ENCODE measurements at places on chromosomes 16 and 17. TPM values are rescaled to one million over a fixed set of nuclear protein-coding genes. Genes with fewer than 3 reads are reported as not detected.
A peak's percentile ranks its signal among the peaks of the same experiment; 100 is the strongest.

DNA sequence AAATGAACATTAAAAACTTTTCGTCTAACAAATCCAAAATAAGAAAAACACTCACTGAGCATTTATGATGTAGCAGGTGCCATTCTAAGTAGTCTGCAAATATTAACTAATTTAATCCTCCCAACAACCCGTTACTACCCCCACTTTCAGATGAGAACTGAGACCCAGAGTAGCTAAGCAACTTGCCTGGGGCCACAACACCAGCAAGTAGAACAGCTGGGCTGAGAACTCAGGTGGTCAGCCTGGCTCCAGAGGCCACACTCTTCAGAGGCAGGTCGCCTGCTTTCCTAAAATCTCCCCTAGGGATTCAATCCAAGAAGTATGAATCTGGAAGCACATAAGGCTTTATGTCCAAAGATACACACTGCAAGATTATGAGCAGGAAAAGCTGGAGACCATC lies 6.2 kb downstream of the MBTPS1 start:
- DNase-seq: no peak

- DNase-seq: no peak
Measured at GRCh38 chr17:4605826-4606225, 21.5 kb downstream of the SMTNL2 start.

KRTAP1-1 gene
- not detected for total RNA-seq

GRCh38 chr17:50672831-50673551 lies 34.7 kb downstream of the ANKRD40 start:
- no peak for DNase-seq

DNA sequence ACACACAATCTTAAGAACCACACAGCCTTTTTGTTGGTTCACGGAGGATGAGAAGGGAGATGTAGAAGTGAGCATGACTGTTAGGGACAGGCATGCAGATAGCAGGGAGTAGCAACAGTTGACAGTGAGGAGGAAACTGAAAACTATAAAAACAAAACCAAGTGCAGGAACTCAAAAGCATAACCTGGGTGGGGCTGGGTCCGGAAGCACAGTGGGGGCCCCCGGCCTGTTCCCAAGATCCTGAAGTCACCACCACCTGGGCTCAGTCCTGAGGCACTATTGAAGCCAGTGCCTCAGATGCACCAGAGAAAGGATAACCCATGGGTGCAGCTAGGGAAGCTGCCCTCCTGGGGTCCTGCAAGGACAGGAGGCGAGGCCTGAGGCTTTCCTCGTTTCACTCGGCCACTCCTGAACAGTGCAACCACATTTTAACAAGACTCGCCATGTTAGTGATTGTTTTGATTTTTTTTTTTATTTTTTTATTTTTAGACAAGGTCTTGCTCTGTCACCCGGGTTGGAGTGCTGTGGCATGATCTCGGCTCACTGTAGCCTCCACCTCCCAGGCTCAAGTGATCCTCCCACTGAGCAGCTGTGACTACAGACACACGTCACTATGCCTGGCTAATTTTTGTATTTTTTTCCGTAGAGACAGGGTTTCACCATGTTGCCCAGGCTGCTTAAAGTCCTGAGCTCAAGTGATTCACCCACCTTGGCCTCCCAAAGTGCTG lies 27.7 kb upstream of the CBX4 start:
- no peak for DNase-seq

DNA sequence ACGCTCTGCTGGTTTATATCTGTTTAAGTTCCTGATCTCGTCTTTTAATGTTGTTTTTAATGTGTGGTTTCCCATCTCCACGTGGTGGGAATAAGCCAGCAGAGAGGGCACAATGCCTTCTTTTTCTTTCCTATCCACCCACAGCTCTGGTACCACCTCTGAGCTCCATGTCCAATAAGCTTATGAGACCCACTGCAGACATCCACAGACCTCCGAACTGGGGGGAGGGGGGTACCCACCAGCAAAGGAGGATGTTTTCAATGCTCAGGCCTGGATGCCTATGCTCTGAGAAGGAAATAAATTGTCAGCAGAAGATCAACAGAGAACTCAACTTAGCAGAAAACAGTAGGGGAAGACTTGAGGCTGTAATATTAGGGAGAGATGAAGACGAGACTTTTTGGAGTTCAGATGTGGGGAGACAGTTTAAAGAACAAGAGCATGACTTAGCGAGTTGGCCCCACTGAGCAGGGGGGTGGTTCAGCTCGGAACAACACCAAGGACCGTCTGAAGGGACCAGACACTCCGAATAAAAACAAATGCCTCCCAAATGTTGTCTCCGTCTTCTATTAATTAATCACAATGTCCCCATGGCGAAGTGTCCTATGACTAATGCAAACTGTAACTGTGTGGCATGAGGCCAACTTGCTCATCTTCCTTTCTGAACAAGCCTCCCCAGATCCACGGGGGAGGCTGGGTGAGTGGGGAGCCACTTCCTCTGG lies 62.7 kb downstream of the GAS7 start:
- DNase-seq: no peak

DNA sequence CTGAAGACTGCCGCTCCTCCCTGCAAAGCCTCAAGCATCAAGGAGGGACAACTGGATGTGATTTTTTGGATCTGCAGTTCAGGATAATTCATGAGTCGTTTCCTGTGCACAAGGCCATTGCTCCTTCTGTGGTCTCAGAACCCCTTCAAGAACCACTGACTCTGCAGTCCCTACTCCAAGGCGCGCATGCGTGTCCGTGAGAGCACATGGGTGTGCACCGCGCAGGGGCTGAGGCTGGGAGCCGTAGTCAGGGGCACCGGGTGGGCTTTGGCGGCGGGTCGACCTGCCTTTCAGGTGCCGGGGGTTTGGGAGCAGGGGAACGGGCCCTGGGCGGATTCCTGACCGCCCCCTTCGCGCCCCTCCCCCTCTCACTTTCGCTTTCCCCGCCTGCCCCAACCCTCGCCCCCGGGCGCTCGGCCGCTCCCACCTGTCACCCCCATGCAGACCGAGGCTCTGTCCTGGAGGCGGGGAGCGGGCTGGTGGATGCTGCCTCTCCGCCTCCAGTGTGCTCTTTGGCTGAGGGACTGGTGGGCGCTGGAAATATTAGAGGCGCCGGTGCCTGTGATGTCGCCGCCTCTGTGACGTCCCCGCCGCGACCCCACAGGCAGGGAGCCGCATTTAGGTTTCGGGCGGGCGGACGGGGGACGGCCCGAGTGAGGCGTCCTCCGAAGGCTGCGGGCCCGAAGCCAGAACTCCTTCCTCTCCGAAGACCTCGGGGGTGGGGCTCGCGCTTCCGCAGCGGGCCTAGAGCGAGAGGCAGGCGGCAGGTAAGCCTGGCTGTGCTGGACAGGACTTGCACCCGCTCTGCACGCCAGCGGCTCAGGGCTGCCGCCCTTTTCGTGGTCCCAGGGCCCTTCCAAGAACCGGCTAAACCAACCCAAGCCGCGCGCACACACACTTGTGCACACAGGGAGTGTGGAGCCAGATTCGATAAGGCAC lies at the start of gene SPATA32:
SPATA32 (minus strand) TSS at position 518 of the 939 bp plus-strand sequence; CDS start at position 440, 78 bp downstream.
- no peak for DNase-seq

GRCh38 chr17:12928736-12929135 lies 89.1 kb downstream of the ELAC2 start:
- no peak for DNase-seq

SLFN12 gene
- 59.4 TPM for total RNA-seq

GRCh38 chr16:6725634-6726331 lies 606.9 kb upstream of the RBFOX1 start:
- no peak for DNase-seq

SCRN2 gene
- total RNA-seq: 18.1 TPM

GRIN2A gene
- total RNA-seq: not detected

DNA sequence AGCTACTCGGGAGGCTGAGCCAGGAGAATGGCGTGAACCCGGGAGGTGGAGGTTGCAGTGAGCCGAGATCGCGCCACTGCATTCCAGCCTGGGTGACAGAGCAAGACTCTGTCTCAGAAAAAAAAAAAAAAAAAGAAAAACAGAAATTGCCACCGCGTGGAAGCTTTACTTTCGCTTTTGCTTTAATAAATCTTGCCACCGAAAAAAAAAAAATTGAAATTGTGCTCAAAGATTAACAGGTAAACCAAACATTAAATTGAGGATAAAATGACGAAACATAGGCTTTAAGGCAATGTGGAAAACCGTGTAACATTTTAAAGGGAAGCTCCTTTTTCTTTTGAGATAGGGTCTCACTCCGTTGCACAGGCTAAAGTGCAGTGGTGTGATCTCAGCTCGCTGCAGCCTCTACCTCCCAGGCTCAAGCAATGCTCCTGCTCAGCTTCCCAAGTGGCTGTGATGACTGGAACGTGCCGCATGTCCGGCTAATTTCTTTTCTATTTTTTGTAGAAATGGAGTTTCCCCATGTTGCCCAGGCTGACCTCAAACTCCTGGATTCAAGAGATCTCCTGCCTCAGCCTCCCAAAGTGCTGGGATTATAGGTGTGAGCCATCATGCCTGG lies 40.1 kb downstream of the ZNF276 start:
- no peak for DNase-seq

NXN gene
- total RNA-seq: 0.69 TPM

DNA sequence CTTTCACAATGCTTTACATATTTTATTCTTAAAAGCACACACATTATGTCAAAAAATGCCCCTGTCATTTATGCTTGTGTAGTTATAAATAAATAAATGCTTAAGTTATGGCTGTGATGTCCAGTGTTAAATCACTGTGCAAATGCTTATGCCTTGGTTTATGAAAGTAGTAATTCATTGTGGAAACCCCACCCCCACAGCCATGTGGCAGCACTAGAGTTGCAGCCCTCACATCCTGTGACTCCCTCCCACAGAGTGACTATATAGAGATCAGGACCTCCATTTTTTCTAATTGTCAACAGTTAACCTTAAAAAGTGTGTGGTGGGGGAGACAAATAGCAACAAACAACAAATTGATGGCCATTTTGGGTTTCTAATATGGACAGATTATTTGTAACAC lies 2.4 kb downstream of the SKAP1 start:
- DNase-seq: peak; percentile 82

DNA sequence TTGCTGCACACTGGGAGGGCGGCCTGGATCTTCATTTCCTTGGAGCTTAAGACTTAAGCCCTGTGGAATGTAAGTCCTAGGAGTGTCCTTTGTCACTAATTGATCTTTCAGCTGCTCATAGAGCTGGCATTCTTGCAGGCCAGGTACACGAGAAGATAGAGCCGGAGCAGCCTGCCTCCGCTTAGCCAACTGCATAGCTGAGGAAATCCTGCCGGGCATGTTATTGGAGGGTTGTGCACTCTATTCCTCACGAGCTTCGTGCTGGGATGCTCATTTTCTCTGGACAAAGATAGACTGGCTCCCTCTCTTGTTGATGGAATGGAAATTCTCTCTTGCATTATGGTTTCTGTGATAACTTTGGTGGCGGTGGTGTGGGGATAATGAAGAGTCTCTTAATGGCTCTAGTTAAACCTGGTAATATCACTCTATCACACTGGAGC lies 76.9 kb downstream of the RPA1 start:
- DNase-seq: no peak

PHOSPHO1 gene
- total RNA-seq: not detected

DNA sequence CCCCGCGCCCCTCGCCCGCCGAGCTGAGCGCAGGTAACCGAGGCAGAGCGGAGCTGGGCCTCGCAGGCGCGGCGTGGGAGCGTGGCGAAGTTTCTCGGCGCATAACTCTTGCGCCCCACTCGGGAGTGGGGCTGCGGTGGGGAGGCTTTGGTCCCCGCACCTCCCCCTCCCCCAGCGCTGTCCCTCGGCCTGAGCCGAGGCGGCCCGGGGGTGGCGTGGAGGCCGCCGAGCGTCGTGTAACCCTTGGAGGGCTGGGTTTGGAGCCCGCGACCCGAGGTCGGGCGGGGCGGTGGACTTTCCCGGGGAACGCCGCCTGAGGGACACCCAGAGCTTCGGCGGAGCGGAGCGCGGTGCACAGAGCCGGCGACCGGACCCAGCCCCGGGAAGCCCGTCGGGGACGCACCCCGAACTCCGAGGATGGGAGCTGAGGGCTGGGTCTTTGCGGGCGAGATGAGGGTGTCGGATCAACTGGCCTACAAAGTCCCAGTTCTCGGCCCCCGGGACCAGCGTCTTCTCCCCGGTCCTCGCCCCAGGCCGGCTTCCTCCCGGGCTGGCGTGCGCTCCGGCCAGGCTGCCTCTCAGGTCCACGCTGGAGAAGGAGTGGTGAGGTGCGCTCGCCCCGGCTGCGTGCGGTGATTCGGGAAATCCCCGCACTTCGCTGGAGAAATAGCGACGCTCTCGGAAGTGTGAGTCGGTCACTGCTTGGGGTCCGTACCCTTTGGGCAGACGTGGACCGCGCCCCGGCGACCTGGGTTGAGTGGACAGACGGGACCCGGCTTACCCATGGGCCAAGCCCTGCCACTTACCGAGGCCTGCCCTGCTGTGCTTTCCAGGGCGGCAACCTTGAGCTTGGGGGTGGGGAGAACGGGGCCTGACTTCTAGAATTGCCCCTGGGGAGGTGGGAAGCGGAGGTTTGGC lies 168.4 kb downstream of the RAB11FIP4 start:
- DNase-seq: no peak

GRCh38 chr17:67829331-67829730 lies 4.0 kb downstream of the BPTF start:
- no peak for DNase-seq

- DNase-seq: no peak
Measured at GRCh38 chr16:46947900-46948547, 25.4 kb downstream of the DNAJA2 start.

SLC2A4 gene
- total RNA-seq: 0.50 TPM

GRCh38 chr17:75334723-75335122 lies 45.5 kb upstream of the SLC25A19 start:
- DNase-seq: no peak

- no peak for DNase-seq
Measured at GRCh38 chr16:53556521-53556920, 53.5 kb upstream of the AKTIP start.

DNA sequence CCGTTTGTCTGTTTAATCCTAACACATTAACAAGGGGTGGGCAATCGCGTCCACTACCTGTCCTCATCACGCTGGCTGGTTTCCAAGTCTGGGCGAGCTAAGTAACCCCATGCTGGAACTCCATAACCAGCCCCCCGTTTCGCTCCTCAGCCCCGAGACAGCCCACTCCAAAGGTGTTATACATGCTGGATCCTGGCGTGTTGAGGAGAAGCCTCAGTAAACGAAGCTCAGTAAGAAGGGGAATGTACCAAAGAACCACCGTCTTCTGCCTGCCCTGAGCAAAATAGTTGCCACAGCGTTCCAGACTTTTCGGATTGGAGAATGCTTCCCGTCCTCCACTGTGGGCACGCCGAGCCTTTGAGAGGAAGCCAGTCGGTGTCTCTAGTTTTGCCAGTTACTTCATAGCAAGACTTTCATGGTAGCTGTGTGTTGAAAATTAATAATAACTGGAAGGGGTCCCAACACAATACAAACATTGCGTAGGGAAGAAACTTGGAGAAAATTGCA lies 16.1 kb upstream of the C17orf78 start:
- DNase-seq: no peak
